Mucosa of descending colon (tissue), 3 donors: ENCODE measurements at places on chromosomes 4 and X.

DNA sequence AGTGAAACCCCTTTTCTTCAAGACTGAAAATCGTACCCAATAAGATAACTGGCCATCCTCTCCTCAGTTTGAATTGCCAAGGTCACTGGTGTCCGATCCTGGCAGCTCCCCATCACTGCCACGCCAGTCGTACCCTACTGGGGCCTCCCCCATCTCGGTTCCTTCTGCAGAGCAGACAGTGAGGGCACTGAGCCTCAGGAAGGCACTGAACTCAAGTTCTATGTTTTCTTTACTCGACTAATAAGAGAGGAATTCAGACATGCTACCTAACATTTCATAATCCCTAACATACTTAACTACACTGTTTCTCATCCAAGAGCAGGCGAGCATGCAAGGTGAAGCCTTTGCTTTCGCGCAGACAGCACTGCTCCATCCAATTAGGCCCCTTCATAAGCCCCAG lies 23.4 kb downstream of the ZFYVE28 start:
- no peak for DNase-seq

- no peak for DNase-seq
Measured at GRCh38 chr4:40173470-40173875, 23.4 kb upstream of the RHOH start.

GRCh38 chr4:183195534-183195933 lies 96.5 kb downstream of the WWC2 start:
- no peak for DNase-seq

- no peak for DNase-seq
Measured at GRCh38 chr4:31104043-31104442, 383.9 kb downstream of the PCDH7 start.

- no peak for DNase-seq
Measured at GRCh38 chrX:151523351-151523750, 40.1 kb upstream of the PASD1 start.

DNA sequence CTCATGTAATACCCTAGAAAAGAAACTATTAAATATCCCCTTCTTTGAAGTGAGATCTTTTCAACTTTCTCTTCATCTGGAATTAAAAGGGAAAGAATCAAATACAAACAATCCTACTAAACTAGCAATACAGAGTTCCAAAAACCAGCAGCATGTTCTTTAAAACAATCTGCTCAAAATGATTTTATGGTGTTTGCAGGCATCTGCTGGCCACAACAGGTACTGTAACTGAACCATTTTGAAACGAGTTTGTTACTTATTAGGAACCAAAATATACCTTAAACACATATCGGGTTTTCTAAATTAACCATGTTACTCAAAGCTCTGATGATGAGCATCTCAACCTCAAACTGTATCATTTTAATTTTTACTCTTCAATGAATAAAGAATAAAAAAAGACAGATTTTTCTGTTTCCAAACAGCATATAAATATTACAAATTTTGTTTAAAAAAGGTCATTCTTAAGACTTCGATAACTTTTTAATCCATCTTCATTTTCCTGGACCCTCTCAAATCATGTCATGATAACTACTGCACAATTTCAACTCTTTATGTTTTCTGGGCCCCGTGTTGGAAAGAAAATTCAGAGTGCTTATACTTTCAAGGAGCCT lies 56.5 kb downstream of the ARAP2 start:
- no peak for DNase-seq

DNA sequence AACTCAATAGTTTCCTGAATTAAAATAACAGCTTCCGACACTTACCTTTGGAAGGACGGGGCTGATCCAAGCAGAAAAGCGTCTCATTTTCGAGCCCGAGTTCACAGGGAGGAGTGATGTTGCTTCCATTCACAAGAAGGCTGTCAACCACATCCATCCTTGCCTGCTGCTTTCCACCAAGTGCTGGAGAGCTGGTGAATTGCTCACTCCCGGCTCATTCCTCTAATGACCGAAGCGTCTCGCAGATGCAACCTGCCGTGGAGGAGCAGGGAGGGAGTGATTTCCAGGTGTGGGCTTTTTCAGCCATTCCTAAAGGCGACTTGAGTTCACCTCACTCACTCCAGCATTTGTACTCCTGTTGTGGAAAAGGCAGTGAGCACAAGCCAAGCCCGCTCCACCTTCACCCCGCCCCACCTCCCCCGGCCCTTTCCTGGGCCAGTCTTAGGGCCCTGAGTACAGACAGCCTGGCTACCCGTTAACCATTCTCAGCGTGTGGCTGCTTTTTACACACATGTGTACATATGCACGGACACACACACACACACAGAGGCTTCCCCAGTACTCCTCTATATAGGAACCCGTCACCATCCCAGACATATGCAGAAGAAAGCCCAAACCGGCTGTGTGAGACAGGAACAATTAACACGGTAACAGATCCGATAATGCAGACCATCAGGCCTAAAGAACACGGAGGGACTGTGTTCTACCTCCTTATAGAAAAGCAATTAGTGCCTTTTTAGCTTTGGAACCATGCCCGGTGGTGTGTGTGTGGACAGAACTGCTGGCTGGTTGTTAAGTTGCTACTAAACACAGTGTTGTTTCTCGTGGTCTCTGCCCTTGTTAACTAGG lies at the start of gene CCKAR:
CCKAR (minus strand) TSS at position 374 of the 849 bp plus-strand sequence; CDS start at position 157, 217 bp downstream.
- no peak for DNase-seq

DNA sequence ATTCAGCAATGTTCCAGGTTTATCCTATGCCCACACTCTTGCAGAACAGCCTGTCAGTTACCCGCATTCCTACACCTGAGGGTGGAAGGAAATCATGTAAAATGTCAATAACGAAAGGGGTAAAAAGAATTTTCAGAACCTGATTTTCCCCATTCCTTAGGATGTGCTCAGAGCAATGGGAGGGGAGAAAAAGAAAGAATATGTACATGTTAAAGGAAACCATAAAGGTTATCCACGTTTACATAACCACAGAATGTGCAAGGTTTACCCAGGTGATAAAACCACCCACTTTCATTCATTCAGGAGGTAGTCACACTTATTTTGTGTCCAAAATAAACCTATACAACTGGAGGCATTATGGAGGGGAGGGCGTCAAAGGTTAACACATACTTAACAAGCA lies 335.5 kb downstream of the ZNF674 start:
- DNase-seq = no peak

- DNase-seq = no peak
Measured at GRCh38 chrX:8845060-8845459, 43.9 kb upstream of the FAM9A start.

DNA sequence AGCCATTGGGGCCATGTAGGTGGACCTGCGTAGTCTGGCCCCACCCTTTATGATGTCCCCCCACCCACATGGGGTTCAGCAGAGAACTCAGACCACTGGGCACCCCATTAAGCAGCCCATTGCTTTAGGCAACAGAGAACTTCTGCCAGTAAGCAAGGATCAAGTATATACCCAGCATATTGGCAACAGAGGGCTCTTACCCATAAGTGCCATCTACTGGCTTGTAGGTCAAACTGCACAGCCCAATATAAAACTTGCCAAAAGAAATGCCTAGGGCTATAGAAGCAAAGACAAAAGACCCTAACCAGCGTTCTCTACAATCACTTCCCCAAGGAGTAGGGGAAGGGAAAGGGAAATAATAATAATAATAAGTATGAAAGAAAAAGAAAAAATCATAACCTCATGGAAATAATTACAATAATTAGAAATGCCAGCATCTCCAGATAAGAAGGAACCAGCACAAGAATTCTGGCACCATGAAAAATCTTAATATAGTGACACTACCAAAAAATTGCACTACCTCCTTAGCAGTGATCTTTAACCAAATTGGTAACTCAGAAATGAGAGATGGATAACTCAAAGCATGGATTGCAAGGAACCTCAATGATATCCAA lies 1090.7 kb downstream of the FAT4 start:
- no peak for DNase-seq

GRCh38 chrX:70592091-70592490 lies 147.5 kb downstream of the DLG3 start:
- no peak for DNase-seq

- no peak for DNase-seq
Measured at GRCh38 chr4:145614233-145614610, 5.0 kb upstream of the MMAA start.

DNA sequence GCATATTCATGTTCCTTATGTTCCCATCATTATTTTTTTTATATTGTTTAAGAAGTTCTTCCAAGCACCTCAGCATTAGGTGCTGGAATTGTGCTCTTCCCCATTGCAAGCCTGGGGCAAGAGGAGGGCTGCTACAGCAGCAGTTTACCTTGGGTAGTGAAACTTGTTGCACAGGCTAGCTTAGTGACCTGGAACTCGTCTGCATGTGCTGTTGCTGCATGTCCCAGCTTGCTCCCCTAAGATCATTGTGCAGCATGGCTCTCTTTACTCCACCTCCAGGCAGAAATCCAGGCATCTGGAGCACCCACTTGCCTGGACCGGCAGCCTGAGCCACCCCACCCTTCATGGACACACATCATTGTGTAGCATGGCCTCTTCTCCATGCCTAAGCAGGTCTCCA lies 776.0 kb downstream of the GLUD2 start:
- DNase-seq = peak; percentile 8

- no peak for DNase-seq
Measured at GRCh38 chr4:17650406-17650805, 36.0 kb downstream of the MED28 start.

DNA sequence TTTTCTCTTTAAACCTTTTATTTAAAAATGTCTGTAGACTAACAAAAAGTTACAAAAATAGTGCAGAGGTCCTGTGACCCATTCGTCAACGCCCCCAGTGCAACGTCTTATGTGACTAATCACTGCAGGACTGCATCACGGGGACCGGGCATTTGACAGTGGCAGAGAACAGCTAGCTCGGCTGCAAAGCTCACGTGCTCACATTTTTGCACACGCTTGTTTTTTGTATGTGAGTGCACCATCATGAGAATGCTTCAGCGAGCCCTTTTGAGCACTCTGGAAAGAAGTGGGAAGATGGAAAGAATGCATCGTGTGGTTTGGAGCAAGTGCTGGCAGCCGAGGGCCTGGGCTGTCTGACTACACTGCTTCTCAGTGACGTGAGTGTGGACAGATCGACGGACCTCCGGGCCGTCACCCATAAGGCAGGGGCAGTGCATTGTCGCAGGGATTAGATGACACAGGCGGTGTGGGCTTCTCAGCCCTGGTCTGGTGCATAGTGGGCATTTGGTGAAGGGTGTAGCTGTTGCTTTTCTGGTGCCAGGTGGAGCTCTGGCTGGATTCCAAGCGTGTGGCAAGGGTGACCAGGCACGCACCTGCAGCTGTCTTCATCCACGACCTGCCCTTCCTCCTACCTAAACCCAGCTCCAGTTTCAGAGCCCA lies 17.7 kb downstream of the SPON2 start:
- peak; percentile 37 for DNase-seq

GRCh38 chrX:41522671-41523070 lies 75.5 kb downstream of the NYX start:
- DNase-seq = no peak

DNA sequence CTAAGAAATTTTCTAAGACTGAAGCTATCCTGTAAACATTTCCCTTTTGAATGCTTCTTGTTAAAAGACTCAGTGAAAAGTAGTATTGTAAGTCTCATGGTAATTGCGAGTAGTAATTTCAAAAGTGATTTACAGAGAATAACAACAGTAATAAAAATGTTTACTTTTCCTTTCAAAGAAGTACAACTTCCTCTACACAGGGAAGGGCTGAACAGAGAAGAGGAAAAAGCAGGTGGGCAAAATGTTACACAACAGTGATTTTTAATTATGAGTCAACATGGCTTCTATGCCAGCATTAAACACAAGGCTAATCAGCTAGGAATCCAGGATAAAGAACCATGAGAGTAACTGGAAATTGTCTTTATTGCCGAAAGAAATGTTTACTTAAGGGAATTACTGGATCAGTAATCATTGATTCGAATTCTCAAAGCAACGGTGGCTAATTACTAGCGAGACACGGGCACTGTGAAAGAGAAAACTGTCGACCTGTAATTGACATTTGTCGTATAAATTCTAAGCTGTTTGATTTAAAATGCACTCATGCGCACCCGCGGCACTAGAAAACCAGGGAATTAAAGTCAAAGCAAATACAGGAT lies 15.4 kb downstream of the UTP3 start:
- no peak for DNase-seq

DNA sequence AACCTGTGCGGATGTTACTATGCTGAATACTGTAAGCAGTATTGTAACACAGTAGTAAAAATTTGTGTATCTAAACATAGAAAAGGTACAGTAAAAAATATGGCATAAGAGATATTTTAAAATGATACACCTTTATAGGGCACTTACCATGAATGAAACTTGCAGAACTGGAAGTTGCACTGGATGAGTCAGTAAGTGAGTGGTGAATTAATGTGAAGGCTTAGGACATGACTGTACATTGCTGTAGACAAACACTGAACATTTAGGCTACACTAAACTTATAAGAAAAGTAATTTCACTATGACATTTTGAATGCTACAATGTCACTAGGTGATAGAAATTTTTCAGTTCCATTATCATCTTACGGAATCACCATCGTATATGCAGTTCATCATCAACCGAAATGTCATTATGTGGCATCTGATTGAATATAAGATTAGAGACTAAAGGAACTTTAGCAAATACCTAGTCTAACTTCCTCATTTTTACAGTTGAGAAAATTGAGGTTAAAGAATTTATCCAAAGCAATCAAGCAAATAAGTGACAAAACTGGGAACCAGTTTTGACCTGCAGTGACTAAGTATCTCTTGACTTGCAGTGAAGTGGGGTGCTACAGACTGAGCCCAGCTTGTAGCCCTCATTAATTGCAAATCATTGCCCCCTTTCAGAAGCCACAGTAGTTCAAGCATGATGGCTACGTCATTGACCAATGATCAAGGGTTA lies 55.3 kb downstream of the EGF start:
- DNase-seq = no peak

DNA sequence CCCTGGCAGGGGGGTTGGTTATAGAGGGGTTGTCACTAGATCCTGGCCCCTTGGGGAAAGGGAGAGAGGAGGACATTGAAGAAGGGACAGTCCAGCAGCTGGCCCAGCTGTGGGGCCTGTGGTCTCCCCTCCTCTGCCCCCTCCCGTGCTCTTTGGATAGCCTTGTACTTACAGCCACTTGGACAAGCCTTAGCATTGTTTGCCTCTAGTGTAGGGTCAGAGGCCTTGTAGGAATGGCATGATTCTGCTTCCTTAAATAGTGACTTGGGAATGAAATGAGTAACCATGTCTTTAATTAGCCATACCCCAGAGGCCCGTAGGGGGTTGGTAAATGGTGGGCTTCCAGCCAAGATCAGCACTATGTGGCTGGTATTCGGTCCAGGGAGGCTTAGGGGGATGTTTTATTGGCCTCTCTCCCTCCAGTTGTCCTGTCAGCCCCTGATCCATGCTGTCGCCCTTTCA lies 230.6 kb downstream of the PTTG2 start:
- DNase-seq = no peak

DNA sequence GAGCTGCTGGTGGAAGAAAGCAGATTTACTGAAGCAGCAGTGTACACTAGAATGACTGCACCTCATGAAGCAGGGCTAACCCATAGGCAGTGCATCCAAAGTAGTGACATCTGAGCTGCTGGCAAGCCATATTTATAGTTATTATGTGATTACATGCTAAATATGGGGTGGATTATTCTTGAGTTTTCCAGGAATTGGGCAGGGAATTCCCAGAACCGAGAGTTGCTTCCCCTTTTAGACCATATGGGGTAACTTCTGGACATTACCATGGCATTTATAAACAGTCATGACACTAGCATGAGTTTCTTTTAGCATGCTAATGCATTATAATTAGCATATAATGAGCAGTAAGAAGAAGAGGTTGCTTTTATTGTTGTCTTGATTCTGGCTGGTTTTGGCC lies 665.8 kb upstream of the POU3F4 start:
- no peak for DNase-seq

GRCh38 chr4:184313702-184314659 lies 96.3 kb upstream of the ENPP6 start:
- DNase-seq = no peak
